Tibial nerve (tissue), 4 donors: ENCODE measurements at places on chromosomes 12 and 14.

DNA sequence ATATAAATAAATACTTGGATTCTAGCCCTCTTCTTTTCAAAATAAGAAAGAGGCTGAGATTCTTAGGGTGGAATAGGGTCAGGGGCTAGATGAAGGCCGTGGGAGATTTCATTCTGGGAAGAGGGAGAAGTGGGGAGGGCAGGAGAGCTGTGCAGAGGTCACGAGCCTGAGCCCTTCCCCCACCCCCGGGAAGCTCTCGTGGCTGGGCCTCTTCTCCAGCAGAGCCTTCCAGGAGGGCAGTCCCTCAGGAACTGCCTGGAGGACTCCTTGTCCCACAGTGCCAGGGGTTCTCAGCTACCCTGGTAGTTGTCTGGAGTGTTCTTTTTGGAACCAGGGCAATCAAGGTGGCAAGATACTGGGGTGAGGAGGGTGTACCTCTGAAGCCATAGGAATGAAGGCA is 94.0 kb downstream of the ESR2 start:
- no peak for DNase-seq

DNA sequence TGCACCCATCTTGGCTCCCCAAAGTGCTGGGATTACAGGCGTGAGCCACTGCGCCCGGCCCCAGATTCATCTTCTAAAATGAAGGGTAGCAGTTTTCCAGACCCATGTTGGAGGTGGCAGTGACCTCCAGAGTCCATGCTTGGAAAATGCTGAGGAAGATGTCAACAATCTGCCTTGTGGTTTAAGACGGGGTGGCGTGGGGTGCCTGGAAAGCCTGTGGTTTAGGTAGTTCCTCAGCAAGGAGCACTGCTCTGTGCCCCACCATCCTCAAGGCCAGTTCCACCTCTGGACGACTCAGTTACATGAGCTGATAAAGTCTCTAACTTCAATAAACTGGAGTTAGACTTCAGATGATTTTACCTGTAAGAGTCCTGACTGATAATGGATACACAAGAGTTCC is 48.6 kb downstream of the DRAM1 start:
- no peak for DNase-seq

DNA sequence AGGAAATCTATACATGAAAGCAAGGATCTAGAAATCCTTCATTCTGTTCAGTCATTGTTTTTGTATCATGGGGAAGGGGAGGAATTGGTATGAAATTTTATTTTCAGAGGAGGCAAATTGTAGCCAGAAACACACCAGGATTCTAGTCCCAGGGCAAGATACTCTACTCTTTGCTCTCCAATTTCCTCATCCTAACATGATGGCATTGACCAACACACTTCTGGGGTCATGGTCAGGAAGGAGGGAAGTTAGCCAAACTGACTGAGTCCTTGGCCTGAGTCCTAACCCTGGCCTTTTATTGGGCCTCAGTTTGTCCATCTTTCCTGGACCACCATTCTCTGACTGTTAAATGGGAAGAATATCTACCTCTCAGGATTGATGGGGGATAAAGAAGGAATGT is 65.5 kb downstream of the BBS10 start:
- DNase-seq, result no peak

GRCh38 chr14:38203929-38204718 is 3.6 kb upstream of the SSTR1 start:
- no peak for DNase-seq

- no peak for DNase-seq
These were observed 50.0 kb downstream of the SLC38A6 start for GRCh38 chr14:61031026-61031425.

DNA sequence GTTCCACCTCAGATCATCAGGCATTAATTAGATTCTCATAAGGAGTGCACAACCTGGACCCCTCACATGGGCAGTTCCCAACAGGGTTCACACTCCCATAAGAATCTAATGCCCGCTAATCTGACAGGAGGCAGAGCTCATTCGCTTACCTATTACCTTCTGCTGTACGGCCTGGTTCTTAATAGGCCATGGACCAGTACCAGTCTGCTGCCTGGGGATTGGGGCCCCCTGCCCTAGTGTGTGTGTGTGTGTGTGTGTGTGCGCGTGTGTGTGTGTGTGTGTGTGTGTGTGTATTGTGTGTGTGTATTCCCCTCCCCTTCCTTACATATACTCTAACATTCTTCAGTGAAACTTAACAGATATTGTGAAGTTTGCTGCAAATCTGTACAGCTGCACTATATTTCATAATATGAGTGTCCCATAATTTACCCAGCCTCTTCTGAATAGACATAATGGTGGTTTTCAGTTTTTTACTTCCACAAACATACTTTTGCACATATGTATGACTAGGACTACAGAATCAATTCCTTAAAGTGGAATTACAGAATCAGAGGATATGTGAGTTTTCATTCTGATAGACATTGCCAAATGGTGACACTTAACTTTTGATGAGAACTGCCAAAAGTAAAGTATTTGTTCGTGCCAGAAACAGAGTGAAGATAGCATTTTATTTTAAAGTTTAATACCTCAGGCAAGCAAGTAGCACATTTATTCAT is 205.2 kb upstream of the EEA1 start:
- no peak for DNase-seq

DNA sequence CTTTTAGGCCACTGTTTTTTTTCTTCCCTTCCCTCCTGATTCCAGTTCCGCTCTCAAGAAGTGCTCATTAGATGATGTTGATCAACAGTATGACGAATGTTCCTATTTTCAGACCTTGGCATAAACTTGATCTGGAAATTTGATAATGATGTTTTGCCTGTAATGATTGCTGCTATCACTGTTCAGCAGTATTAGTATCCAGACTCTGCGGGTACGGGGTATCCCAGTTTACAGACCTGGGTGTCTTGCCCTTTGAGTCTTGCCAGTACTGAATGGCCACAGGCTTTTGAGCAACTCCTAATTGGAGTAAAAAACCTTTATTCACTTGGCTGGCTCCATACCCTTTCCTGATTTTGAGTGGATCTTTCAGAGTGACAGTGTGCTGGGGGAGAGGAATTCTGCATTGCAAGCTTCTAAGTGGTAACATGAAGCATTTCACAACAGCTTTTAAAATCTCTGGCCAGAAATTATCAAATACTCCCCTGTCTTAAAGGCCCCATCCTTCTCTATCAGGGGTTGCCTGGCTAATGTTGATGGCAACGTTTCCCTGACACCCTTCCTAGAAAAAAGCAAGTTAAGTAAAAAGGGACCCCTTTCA is 5.9 kb upstream of the ASB8 start:
- DNase-seq, result no peak
